Pulmonary artery endothelial cell (primary cell): ENCODE measurements at places on chromosomes 1 and 21.

DNA sequence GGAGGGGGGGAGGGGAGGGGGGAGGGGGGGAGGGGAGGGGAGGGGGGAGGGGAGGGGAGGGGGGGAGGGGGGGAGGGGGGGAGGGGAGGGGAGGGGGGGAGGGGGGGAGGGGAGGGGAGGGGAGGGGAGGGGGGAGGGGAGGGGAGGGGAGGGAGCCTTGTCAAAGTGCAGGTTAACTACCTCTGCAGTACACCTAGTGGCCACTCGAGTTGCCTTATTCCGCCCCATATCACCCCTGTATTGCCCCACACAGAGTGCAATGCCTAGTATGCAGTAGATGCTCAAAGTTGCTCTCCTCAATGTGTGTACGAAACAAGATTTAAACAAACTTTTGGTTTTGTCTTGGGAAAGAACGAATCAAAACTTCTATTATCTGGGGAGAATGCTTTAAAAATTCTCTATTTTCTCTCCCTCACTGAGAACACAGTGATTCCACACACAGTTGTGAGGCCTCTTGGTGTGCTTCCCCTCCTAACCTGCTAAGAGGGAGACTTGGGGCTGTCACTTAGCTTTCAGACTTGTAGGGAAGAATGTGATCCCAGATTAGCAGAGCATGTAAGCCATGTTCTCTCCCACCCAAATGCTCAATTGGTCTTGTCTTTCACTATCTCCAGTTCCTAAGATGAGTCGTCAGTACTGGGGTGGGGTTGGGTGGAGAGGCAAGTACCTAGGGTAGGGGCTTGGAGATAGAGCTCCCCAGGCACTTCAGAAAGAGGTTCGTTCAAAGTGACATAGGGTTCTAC, 79.7 kb upstream of the MAP10 start:
- DNase-seq: no peak

DNA sequence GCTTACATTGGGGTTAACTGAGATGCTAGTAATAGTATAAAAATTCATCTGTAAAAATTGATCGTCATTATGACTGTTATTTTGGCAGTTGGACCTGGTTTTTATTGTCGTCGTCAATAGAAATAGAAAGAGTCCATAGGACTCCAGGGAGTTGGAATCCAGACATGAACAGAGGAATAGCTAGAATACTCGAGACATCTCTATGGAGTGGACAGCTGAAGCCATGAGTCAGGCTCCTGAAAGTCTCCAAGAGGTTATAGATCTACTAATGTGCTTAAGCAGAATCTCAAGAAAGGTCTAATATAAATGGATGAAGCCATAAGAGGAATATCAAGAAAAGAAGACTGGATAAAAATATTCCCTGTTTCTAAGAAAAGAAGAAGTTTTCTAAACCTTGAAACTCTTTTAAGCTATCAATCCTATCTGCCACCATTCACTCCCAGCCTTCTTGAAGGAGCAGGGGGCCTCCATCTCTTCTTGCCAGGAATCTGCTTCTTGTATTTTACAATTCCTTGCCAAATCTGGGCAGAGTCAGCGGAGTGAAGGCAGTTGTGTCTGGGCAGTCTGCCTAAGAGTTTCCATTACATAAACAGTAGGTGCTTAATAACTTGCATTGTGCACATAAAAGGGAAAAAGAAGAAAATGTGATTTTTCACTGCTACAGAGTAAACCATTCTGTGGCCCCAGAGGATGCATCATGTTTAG, 163.3 kb downstream of the ST6GALNAC5 start:
- DNase-seq: no peak

DNA sequence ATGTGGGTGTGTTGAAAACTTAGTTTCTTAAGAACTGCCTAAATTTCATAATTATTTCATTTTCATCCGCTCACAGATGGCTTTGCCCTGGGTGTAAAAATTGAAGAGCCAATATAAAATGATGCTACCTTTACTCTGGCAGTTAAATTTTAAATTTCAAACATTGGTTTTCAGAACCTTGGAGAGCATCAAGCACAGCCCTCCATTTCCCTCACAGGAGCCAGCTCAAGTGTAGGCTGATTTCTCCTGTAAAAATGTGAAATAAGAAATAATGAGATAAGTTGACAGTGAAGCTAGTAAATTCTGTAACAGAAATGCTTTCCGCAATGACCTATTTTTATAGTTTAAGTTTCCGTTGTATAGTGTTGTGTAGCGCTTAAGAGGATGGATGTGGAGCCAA, 53.9 kb upstream of the AKT3 start:
- no peak for DNase-seq

DNA sequence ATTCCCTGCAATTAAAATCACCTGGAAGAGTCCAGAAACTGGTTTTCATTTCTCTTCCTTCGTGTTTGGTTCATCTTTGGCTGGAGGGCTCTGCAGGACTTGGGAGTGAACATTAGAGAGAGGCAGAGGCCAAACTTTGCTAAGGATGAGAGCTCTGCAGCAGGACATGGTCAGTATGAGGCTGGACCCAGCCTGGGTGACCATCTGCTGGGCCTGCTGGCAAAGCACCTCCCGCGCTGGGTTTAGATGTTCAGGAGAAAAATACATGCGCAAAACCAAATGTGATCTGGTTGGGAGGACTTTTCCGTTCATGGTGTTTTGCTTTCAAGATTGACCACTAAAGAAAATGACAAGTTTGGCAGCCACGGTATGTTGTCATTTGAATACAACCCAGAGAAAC, 15.9 kb downstream of the KAZN start:
- DNase-seq: no peak

DNA sequence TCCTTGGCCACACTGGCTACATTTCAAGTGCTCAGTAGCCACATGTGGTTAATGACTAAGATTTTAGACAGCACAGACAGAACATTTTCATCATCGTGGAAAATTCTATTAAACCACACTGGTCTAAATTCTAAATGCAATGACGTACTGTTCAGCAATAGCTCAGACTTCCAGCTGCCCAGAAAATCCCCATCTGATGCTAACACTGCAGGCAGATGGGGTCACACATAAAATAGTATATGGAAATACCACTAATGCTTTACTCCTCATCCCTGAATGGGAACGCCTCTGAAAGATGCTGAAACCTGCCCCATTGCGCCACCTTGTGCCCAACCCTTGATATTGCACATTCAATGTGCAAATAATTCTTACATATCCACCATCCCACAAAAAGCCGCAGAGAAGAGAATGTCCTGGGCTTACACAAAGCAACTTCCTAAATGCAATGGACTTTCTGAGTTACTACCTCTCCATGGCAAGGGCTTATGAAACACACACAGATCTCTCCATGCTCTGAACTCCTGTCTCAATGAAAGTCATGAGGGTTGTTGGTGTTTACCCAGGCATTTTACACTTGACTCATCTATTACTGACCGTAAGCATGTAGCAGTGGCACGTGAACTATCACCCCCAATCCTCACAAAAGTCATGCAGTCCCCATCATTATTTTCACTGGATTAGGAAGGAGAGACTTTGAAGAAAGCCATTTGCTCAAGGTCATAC, 20.3 kb upstream of the SLC5A9 start:
- no peak for DNase-seq

DNA sequence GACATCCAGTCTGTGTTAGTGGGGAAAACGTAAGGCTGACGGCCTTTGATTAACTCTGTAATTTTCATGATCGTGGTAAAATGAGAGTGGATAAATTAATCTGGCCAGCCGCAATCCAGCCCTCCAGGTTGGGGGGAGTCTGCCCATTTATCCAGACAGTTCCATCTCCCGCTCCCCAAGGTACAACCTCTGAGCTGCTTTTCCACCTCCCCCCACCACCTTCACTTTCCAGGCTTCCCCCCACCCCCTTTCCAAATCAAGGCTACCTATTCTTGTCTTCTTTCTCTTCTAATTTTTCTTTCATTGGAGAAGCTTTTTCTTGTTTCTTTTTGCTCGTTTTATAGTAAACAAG, 6.0 kb downstream of the MIER1 start:
- DNase-seq: no peak

DNA sequence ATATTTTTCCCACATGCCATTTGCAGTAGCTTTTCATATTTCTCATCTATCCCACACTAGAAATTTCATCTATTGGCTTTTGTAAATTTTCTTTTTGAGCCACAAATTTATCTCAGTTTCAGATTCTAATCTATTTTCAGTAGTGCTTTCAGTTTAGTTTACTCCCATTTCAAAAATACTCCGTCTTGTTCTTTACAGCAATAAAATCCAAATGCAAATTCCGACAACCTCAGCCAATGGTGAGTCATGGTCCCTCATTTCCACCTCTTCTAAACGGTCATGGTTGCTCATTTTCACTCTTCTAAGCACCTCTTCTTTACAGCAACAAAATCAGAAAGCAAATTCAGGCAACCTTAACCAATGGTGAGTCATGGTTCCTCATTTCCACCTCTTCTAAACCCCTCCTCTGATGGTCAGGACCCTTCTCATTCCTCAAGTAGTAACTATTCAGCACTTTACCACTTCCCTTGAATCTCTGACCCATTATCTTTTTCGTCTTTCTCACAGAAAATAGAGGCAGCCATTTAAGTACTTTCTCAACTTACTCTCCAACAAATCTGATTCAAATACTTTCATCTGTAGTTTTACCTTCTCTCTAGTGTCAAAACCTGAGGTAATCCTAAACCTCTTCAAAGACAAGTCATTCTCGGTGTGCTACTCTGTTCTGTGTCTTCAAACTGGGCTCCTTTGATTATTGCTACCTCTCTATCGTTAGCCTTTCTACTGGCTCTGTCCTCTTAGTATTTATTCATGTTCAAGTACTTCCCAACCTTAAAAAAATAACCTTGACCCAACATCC, 34.4 kb downstream of the C21orf91 start:
- DNase-seq: no peak

GRCh38 chr21:32131164-32131563, 147.7 kb downstream of the MIS18A start:
- no peak for DNase-seq

DNA sequence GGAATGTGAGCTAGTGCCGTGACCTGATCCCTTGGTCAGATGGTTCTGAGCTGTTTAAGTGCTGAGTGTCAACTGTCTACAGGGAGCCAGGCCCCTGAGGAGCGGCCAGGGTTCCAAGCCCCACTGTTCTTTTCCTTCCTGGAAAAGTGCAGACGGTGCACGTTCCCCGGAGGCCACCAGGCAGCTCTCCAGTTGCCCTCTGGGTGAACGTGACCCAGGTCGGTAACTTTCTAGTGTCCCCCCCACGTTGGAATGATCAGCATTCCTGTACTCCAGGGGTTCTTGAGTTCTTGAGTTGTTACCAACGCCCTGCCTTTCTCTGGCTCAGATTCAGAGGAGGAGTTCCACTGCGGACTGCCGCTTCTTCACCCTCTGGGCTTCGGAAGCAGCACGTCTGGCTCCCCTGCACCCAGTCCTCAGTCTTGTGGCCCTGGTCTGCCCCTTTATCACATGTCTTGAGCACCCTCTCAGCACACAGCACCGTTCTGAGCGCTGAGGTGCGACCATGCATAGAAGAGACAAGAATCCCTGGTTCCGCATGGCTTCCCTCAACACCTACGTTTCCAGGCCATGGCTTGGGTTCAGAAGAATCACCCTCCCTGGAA, 131.5 kb downstream of the DHRS3 start:
- DNase-seq: no peak

- no peak for DNase-seq
Observed at GRCh38 chr1:17065666-17066065, 11.8 kb upstream of the SDHB start.
